Small intestine (tissue), 16 donors: ENCODE measurements at places on chromosomes 2 and 18. TPM values are rescaled to one million over a fixed set of nuclear protein-coding genes. Genes with fewer than 3 reads are reported as not detected.

- DNase-seq = no peak
Measured at GRCh38 chr18:39960550-39960949, 1994.5 kb upstream of the PIK3C3 start.

DOCK10 gene
- 4.3 TPM for polyA plus RNA-seq

- DNase-seq = peak; percentile 51
Measured at GRCh38 chr2:26769089-26769761, 5.1 kb downstream of the SLC35F6 start.

GRCh38 chr2:132937629-132938028 is 267.6 kb upstream of the LYPD1 start:
- DNase-seq = no peak
